ENCODE measurements at places on chromosomes 2 and 18.

DNA sequence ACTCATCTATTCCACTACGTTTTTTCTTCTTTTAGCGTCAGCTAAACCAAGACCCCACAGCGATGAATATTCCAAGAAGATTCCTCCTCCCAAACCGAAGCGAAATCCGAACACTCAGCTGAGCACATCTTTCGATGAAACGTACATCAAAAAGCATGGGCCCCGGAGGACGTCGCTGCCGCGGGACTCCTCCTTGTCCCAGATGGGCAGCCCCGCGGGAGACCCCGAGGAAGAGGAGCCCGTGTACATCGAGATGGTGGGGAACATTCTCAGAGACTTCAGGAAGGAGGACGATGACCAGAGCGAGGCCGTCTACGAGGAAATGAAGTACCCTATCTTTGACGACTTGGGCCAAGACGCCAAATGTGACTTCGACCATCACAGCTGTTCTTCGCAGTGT lies 182.4 kb downstream of the NYAP2 start:
- DNase-seq, result no peak

- DNase-seq, result no peak
These were observed 236.4 kb downstream of the ALPK2 start for GRCh38 chr18:58392324-58393000.

DNA sequence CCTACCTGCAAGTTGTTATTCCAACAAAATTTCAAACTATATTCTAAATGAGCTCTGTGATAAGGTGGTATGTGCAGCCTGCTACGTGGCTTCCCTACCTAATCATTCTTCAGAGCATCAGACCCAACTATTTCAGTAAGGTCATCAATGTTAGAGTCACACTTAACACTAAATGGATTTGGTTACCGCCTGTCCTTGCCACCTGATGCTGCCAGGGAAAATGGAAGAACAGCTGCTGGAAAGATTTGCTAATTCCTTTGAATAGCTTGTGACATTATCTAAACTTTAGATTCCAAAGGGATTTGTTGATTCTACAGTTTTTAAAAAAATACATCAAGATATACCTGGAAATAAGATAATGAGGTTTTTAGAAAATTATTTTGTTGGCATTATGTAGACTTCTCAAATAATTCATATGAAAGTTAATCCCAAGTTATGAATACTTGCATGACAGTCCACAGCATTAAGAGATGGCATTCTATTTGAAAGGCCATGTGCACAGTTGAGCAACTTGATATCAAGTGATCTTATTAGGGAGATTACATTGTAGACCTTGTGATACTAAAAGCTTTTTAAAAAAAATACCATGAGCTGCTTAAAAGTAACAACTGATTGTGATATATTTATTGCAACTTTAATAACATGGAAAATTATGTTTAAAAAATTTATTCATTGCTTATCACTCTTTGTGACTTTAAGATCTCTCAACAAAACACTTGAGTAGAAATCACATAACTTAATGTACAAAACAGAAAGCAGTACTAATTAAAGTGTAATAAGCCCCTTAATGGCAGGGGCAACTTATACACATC lies 98.3 kb upstream of the UGP2 start:
- no peak for DNase-seq

GRCh38 chr2:75523313-75524275 lies 37.1 kb downstream of the EVA1A start:
- DNase-seq, result no peak
